ENCODE measurements at places on chromosomes 4 and X.

- DNase-seq, result no peak
Observed at GRCh38 chrX:112734290-112734689, 54.6 kb upstream of the LHFPL1 start.

DNA sequence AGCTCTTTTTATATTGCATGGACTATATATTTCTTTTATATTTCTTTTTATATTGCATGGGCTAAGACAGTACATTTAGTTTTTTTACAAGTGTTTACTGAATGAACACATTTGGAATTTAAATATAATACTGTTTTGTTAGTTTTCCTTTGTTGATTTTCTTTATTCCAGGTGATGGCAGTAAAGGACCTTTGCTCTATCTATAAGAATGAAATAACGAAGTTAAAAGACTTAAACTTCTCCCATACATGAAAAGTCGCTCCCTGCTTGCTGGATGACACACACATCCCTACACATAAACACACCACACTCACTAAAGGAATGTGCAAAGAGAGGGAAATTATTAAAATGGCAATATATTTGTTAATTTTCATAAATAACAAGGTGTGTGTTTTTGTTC is 102.5 kb upstream of the ANXA10 start:
- DNase-seq, result no peak

GRCh38 chrX:17922303-17922702 is 61.2 kb upstream of the RAI2 start:
- DNase-seq, result no peak

GRCh38 chr4:38178392-38178995 is 218.3 kb downstream of the PTTG2 start:
- DNase-seq, result no peak

Measured in stimulated activated CD4-positive, alpha-beta T cell treated with anti-CD3 and anti-CD28 coated beads, TNF-alpha, amount 100 ng/mL, for 48 hours (primary cell).